ENCODE measurements at places on chromosomes 16 and 17.

DNA sequence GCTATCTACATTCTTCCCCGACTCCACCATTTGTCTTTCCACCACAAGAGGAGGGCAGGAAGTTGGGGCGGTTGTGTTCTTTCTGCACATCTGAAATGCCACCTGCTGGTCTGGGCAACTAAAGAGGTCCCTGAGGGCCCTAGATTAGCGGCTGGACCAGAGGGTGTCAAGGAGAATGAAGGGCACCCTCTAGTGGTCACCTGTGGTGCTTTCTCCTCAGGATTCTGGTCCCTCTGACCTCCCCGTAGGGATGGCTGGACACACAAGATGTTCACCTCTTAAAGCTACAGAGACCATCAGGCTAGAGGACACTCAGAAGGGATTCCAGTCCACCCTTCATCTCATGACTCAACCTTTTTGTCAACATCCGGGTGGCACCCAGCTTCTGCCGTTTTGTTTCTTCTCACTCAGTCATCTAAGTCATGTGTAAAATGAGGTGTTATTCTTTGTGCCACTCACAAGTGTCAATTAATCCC lies 2.9 kb upstream of the SCIMP start:
- DNase-seq, result peak; percentile 83

DNA sequence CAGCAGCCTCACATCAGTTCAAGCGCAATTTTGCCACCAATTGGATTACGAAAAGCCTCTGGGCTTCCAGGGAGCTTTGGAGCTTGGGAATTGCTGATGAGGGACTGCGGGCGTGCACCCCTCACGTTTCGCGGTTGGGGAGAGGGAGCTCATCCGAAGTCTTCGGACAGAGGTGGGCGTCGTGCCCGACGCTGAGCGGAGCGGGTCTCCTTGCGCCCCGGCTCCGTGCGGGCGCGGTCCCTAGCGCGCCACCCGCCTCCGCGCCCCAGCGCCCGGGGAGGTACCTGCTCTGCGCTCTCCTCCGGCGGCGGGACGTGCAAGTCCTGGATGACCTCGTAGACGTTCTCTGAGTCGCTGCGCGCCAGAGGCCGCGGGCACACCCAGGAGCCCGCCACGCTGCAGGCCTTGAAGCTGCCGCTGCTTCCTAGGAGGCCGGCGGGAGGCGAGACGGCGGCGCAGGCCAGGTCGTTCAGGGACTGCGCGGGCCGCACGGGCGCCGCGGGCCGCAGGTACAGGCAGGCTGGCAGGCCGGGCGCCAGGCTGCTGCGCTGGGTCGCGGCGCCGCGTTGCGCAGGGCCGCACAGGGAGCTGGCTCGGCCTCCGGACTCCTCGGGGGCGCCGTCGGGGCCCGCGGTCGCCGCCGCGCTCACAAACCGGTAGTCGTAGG lies 3.2 kb downstream of the ARHGAP27 start:
- no peak for DNase-seq

GRCh38 chr17:28599311-28600184 lies 723 bp upstream of the SPAG5 start:
- peak; percentile 90 for DNase-seq

DNA sequence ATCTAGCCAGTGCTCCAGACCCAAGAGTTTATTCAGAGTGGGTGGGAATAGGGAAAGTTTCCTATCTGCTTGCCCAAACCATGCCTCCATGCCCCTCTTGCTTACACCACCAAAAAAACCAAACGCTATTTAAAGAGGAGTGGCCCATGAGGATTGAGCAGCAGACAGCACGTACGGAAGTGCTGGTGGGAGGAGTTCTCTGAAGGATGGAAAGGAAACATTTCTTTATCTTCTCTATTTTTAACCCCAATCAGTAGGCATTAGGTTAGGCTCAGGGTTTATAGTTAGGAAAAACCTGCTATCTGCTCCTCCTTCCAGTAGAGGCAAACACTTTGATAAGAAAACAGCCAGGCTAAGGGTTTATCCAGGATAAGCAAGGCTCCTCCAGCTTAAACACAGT lies 235.3 kb downstream of the ZFHX3 start:
- no peak for DNase-seq

GRCh38 chr16:29860218-29860617 lies 2.8 kb downstream of the CDIPT start:
- DNase-seq, result no peak

DNA sequence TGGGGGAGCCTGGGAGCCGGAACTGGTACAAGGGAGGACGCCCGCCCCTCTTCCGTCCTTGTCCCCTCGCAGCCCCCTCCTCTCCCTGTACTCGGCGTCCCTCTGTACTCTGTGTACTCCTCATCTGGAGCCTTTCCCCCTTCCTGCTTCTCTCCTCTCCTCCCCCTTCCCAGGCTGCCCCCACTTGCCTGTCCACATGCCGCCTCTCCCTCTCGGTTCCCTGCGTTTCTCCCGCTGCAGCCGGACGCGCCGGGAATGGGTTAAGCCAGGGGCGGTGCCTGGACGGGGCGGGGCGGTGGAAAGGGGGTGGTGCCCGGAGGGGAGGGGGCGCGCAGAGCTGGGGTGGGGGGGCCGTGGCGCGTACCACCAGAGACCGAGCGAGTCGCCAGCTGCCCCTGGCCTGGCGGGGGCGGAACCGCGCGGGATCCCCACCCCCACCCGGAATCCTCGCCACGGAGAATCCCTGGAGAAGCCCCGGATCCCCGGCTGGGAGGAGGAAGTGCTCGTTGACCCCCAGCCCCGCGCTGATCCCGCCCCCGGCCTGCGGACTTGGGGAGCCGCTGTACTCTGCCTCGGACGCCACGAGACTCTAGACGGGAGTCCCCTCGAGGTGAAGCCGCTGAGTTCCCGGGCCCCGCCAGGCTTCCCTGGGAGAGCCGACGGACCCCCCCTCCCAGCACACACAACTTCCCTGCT lies 22.6 kb downstream of the GJD3 start:
- DNase-seq, result no peak

DNA sequence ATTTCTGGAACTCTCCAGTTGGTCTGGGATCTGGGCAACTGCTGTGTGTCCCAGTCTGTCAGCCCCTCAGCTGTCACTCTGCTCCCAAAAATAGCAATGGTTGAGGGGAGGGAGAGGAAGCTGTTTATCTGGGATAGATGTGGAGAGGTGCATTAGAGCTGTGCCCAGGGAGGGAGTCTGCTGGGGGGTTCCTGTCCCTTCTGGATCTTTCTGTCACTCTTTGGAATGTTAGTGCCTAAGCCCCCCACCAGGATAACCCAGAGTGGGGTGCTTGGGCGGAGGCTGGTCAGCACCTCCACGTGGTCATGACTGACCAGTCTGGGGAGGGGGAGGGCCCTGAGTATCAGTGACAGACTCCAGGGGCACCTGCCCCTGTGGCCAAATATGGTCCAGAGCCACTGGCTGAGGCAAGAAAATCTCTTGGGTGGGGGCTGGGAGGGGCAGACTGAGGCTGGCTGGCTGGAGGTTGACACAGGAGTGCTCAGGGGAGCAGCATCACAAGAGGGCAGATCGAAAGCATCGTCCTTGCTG lies at the start of gene UNC45B:
TSS of gene UNC45B (plus strand) at position 443 of the 531 bp plus-strand sequence. CDS start 447 bp downstream, outside the sequence.
- no peak for DNase-seq

- no peak for DNase-seq
Observed at GRCh38 chr16:22632606-22633005, 121.9 kb downstream of the NPIPB5 start.

GRCh38 chr17:70102531-70102930 lies 27.5 kb downstream of the KCNJ16 start:
- DNase-seq, result no peak

GRCh38 chr17:37466471-37466870 lies 23.2 kb upstream of the DUSP14 start:
- no peak for DNase-seq

DNA sequence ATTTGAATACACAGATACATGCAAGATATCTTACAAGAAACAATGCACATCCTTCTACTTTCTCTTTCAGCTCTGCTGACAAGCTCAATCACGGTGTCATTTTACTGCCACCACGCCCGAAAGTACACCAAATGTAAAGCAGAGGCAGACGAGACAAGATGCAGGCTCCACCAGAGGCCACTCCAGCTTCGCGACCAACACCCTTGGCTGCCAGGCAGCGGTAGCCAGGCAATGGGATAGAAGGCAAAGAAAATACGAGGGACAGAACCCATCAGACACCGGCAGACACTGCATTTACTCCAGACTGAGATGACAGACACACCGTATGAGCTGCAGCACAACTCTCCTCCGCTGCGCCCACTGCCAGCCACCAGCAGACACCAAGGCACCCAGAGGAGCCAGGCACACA lies 41.0 kb downstream of the USP22 start:
- DNase-seq, result no peak

DNA sequence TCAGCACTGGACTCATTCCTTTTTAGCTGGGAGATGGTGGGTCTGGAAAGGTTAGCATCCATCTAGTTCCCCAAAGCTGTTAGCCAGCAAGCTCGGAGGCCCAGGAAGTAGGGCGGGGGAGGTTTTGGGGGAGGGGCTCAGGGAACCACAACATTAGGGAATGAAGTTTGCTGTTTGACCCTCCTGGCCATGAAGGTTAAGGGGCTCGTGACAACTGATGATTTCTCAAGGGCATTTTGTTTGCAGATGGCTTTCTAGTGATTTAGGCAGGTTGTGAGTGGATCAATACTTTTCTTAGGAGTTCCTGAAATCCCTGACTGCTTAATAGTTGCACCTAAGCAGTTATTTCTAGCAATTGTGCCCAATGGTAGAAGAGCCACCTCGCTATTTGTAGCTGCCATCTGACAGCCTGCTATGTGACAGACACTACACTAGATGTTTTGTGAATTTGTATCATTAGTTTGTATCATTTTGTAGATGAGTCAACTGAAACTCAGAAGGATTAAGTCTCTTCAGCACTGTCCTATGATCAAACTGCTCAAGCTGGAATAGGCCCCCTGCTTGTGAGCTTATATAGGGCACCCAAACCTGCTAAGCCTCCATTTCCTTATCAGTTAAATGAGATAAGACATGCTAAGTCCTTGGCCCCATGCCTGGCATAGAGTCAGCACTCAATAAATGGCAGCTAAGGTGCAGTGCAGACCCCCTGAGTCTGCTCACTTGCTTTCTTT lies 146.4 kb downstream of the IRX3 start:
- peak; percentile 70 for DNase-seq

- DNase-seq, result peak; percentile 36
Observed at GRCh38 chr17:1055751-1056645, 59.1 kb downstream of the TIMM22 start.

- no peak for DNase-seq
Observed at GRCh38 chr16:66481081-66481942, 54.2 kb downstream of the BEAN1 start.

DNA sequence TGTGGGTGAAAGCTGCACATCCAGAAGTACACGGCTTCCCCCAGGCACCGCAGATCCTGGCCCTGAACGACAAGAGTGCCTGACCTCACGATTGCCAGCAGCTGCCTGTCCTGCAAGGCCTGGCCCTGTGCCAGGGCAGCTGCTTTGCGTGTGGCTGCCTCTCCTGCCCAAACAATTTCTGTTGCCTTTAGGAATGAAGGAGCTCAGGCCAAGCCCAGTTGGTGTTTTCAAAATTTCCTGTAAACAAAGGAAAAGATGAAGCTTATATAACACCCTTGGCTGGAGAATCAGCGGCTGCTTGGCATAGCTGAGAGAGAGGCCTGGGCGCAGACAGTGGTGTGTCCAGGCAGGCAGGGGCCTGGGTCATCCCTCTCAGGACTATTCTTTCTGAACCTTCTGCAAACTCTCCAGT lies 11.7 kb upstream of the SLC47A2 start:
- no peak for DNase-seq

GRCh38 chr17:19727501-19728078 lies 11.2 kb upstream of the SLC47A2 start:
- no peak for DNase-seq

DNA sequence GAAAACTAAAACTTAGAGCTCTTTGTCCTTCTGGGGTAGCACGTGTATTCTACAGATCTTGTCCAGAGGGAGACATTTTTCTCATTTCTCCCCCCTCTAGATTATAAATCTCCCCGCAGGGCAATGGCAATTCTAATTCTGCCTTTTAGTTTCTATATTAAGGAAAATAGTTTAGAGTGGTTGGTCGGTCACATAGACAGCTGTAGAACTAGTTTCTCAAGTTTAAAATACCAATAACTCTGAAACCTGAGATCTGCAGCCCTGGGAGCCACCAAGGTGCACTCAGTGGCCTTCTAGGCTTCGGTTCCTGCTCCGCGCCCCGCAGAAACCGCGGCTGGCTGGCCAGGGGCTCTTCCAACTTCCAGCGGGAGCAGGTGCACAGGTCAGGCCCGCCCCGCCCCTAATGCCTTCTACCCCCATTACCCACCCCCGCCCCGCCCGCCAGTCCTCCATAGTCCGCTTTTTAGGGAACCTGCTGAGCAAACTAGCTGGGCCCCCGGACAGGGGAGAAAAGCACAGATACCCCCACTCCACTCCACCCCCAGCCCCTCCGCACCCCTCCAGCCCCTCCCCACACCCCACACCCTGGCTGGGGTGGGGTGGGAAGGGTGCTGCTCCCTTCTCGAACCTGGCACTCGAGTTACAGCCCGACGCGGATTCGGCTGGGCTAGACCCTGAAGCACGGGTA lies 431 bp downstream of the SLFN11 start:
- peak; percentile 77 for DNase-seq

DNA sequence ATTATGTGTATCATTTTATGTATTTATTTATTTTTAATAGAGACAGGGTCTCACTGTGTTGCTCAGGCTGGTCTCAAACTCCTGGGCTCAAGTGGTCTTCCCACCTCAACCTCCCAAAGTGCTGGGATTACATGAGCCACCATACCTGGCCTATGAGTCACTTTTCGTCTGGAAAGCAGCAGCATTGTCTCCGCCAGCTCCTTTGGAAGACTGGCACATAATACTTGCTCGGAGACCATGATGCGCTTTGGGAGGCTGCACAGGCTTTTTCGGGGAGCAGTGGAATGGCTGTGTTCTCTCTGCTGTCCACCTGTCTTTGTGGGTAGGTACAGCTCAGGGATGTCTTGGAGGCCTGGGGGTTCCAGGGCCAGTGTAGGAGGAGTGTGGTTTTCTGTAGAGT lies 102.2 kb downstream of the AATF start:
- DNase-seq, result no peak

DNA sequence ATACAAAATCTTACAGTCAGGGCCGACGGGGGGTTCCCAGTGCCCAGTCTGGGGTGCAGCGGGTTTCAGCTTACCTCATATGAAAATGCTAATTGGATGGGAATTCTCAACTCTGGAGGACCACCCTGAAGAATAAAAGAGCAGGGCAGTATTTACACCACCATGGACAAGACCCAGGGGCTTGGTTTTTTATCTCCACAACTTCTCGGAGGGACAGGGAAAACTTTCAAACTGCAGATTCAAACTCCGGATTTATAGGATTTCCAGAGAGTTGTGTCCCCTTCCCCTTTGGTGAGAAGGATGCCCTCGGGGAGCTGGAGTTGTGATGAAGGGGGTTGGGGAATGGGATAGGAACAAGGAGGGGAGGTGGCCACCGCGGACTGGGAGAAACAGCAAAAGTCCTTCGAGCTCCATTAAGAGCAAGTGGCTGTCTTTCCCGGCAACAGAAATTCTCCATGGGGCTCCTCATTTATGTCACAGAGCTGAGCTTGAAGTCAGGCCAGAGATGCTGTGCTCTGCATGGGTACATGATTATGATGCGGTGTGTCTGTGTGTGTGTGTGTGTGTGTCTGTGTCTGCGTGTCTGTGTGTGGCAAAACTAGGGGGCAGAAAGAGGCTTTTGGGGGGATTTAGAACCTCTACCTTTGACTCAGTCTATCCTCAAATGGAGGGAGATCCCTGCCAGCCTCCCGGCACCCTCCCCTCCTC lies 15.7 kb downstream of the FOXL1 start:
- no peak for DNase-seq

- DNase-seq, result no peak
Observed at GRCh38 chr17:60926466-60927183, 249.0 kb downstream of the BCAS3 start.
